ENCODE measurements at places on chromosomes 11 and 22.

DNA sequence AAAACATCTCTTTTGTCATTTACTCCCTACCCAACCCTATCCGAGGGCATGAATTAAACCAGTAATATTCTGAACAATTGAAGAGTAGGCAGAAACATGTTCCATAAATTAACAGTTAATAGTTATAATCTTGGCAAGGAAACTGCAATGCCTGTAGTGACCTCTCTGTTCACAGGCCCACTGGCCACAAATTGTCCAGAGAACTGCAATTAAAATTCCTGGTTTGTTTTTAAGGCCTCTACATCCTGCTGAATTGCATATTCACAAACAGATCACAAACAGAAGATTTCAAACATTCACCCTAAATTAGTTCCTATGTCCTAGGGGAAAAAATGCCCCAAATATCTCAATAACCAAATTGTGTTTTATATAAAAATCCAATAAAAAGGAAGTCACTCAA lies 143.2 kb upstream of the TRPC6 start:
- DNase-seq = no peak

- no peak for DNase-seq
These were observed 3.1 kb downstream of the KCNJ4 start for GRCh38 chr22:38451864-38452263.

DNA sequence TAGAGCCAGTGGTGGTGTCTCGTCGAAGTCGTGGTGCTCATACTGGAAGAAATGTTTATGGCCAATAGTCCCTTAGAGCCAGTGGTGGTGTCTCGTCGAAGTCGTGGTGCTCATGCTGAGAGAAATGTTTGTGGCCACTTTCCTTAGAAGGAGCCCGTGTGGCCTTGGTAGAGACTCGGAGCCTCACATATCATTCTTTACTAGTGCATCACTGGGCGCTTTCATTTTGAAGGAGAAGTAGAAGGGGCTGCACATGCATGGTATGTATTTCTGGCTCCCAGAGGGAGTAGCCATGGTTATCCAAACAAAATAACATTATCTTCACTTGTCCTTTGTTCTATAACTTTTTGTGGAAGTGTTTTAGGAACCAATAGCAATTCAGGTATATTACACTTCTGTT lies 69.5 kb downstream of the JAM3 start:
- no peak for DNase-seq

GRCh38 chr11:30991376-30991775 lies 378.2 kb downstream of the DCDC1 start:
- DNase-seq = no peak

DNA sequence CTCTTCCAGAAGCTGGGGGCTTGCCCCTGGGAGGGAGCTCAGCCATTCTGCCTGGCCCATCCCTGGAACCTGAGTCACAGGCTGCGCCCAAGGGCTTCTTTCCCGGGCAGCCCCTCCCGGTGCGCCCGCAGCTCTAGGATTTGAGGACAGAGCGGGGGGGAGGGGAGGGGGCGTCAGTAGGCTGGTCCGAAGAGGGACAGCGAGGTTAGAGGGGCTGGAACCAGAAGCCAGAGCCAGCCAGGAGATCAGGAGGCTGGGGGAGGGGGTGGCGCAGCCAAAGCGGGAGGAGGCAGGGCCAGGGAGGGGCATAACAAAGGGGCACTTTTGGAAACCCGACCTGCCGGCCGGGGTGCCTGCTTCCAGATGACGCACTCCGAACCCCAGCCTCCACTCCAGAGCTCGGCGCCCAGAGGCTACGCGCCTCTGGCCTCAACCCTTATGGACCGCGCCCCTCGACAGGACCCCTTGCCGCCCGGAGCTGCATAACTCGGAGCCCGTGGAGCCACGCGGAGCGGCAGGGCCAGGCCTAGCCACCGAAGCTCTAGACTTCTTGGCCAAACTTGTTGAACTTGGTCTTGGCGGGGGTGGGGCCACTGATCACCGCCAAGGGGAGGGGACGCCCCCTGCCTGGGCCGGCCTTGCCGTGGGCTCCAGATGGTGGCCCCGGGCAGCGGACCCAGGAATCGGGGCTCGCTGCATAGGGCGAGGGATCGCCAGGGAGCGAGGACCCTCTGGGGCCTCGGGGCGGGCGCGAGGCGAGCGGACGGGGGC lies 744 bp downstream of the PACSIN3 start:
- DNase-seq = no peak

GRCh38 chr22:34851918-34852662 lies 213.9 kb upstream of the ISX start:
- DNase-seq = no peak

DNA sequence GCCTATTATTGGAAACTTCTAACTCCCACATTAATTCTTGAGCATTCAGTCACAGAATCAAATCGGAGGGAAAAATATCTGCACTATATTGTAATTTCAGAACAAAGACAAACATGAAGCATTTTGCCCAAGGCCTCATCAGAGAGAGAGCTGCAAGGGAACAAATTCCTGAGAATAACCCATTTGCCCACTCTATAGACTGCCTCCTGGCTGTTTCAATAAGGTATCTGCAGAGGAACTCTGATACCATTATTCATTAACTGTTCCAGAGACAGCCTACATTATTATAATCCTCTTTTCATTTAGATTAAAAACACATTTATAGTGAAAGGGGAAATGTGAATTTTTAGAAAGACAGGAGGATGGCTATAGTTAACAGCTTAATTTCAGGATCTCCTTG lies 663.9 kb downstream of the DLG2 start:
- no peak for DNase-seq

DNA sequence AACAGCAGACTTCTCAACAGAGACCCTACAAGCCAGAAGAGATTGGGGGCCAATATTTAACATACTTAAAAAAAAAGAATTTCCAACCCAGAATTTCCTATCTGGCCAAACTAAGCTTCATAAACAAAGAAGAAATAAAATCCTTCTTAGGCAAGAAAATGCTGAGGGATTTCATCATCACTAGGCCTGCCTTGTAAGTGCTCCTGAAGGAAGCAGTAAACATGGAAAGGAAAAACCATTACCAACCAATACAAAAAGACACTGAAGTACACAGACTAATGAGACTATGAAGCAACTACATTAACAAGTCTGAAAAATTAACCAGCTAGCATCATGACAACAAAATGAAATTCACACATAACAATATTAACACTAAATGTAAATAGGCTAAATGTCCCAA lies 947.9 kb upstream of the CHORDC1 start:
- no peak for DNase-seq

- DNase-seq = no peak
These were observed 5.8 kb upstream of the OR5B2 start for GRCh38 chr11:58433638-58434203.

- DNase-seq = peak; percentile 84
These were observed 38.3 kb upstream of the CREB3L1 start for GRCh38 chr11:46238967-46239800.

DNA sequence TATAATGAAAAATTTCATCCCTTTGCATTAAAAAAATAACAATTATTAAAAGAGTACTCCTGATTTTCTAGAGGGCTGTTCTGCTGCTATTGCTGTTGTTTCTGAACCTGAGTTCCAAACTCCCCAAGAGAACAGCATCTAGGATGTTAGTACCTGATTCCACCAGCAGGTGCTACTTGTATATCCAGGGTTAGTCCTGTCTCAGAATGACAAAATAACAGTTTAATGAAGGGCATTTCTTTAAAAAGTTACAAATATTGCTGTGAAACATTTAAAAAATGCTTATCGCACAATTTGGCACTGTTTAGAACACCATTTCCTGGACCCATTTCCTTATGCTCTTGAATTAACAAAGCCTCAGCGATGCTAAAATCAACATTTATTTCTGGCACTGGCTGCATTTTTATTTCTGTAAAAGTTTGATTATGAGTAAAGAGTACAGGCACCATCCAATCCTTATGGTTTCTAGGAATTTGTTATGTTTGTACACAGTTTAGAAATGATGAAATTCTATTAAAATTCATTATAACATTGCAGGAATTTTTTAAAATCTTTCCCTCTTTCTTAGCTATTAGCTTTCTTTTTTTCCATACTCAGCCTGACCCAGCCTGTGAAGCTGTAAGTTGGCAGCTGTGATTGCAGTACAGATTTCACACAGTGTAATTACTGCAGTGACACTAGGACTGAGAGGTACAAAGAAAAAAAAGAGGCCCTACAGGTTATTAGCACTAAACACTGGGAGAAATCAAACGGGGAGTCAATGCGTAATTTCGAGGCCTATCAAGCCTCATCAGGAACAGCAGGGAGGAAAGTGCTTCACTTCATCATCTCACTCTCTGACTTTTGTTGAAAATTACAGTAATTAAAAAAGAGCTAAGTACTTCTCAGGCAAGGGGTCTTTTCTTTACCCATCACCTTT lies 208.8 kb downstream of the DCDC1 start:
- DNase-seq = no peak

Measured in GM18507 (cell line).